ENCODE measurements at places on chromosomes 7 and 10.

DNA sequence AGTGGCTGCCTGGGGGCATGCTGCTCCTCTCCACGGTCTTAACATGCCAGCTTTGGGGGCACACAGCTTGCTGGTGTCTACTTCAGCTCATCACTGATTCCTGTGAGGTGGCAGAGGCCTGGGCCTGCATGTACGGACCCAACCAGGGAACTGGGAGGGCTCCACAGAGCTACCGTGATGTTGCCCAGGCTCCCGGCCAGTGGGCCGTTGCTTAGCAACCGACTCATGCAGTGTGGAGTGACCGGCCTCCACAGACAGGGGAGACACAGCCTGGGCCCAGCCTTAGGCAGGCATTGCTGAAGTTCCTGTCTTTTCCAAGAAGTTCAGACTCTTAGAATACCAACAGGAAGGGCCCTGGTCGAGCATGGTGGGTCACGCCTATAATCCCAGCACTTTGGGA, 25.8 kb upstream of the SH2B2 start:
- DNase-seq, result no peak

DNA sequence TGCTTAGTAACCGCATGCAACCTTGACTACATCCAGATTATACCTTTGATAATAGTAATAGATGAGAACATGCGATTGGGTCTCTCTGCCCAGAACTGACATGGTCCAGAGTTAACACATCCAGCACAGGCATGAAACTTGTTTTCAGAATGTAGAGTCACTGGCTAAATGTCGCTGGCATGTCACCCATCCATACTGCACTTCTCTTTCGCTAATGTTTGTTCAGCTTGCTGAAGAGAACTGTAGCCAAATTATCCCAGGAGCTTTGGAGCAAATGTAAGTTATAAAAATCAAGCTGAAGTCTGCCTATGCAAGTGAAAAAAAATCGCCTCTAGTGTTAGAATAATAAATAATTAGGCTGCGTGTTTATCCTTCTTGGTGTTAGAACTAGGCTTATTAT, 98.2 kb downstream of the PRTFDC1 start:
- DNase-seq, result no peak

GRCh38 chr7:721619-722248, 4.8 kb upstream of the DNAAF5 start:
- no peak for DNase-seq

GRCh38 chr7:40777730-40778312, 643.0 kb downstream of the SUGCT start:
- no peak for DNase-seq

DNA sequence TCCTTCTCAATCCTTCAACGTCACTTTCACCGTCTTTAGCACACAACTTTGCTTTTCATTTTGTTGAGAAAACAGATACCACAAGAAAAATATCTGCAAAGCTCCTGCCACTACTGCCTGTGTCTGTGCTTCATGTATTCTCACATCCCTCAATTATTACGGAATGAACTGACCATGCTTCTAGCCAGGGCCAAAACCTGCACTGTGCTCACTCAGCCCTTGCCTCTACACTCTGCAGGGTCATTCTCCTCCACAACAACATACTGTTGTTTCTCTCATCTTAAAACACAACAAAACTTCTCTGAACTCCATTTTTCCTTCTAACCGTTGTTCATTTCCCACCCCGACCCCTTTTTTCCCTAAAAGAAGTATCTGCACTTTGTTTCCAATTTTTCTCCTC, 29.5 kb downstream of the BMPR1A start:
- DNase-seq, result no peak

DNA sequence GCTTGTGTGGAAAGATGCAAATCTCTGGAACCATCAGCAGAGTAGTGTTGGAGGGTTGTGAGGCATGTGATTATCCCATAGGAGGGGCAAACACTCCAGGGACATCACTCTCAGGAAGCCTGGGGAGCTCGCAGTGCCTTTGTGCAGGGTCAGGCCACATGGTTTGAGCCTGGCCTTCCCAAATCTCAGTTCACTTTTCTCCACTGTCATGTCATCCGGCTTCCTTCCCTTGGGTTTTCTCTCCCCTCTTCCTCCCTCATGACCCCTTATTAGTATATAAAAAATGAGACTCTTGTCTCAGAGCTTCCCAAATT, 20.4 kb downstream of the TSPAN14 start:
- no peak for DNase-seq

- no peak for DNase-seq
These were observed 219.6 kb upstream of the NPSR1 start for GRCh38 chr7:34438436-34438835.

GRCh38 chr7:76358011-76358480, 745 bp downstream of the YWHAG start:
- DNase-seq, result peak; percentile 48

GRCh38 chr7:123846217-123846891, 1.4 kb downstream of the HYAL4 start:
- no peak for DNase-seq

DNA sequence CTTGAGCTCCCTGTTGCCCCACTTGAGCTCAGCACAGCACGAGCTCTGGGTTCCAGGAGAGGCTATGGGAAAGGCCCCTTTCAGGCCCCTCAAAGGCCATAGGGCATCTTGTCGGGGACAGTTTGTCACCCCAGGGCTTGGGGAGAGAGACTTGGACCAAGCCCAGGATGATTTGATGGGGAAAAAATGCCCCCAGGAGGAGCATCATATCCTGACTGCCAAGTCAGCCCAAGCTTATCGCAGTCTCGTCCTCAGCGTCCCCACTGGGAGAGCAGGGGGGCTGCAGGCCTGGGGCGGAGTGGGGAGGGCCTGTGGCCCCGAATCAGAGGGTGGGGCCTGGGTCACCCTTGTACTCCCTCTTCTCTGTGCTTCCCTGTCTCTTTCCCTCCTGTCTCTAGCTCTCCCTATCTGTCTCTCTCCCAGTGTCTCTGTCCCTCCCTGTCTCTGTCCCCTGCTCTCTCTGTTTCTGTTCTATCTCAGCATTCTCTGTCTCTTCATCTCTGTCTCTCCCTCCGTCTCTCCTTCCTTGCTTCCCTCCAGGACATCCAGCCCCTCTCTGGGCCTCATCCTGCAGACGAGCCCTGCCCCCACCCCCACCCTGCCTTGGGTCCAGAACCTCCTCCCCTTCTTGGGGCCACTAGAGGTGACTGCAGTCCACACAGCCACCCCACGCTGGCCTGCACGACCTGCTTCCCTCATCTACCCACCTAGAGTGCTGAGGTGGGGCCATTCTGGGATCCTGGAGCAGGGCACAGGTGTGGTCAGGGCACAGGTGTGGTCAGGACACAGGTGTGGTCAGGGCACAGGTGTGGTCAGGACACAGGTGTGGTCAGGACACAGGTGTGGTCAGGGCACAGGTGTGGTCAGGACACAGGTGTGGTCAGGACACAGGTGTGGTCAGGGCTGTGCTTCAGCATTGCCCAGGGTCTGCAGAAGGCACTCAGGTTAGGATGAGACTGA, 17.3 kb upstream of the GRIFIN start:
- no peak for DNase-seq
